ENCODE measurements at places on chromosomes 12 and 14. TPM values are rescaled to one million over a fixed set of nuclear protein-coding genes. Genes with fewer than 3 reads are reported as not detected.
A peak's percentile ranks its signal among the peaks of the same experiment; 100 is the strongest.

GRCh38 chr12:113647048-113647447 is 175.4 kb upstream of the LHX5 start:
- no peak for DNase-seq

DNA sequence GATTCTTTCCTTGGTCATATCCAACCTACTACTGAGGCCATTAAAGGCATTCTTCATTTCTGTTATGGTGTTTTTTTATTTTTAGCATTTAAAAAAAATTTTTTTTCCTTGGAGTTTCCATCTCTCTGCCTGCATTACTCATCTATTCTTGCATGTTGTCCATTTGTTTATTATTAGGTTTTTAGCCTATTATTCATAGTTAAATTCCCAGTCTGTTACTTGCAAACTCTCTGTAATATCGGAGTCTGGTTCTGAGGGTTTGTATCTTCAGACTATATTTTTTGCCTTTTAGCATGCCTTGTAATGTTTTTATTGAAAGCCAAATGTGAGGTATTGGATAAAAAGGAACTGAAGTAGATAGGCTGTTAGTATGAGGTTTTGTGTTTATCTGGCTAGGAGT is 284.3 kb downstream of the FUT8 start:
- no peak for DNase-seq

DNA sequence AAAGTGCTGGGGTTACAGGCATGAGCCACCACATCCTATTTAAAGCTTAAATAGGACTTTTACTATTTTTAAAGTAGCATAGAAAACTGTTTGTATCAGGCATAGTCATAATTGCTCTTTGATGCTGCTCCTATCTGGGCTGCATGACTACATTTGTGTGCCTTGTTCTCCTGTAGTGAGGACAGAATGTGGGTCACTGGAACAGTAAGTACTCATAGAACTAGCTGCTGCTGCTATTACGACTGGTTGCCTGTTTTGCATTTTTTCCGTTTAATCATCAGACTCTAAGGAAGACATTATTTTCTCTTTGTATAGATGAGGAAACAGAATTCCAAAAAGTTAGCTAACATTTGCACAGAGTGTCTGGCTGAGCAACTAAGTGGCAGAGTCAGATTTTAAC is 42.8 kb downstream of the ZC3H14 start:
- peak; percentile 52 for DNase-seq

- no peak for DNase-seq
Observed at GRCh38 chr12:112950701-112951100, 12.4 kb downstream of the OAS3 start.

Gene ADGRD1
- under 0.01 TPM for total RNA-seq

- DNase-seq: no peak
Observed at GRCh38 chr14:84442521-84442920, 1087.4 kb upstream of the FLRT2 start.

- DNase-seq: peak; percentile 51
Observed at GRCh38 chr12:45613296-45613695, 116.2 kb upstream of the ARID2 start.

Measured in fibroblast of villous mesenchyme (primary cell).